LHCN-M2 (cell line): ENCODE measurements at places on chromosomes 2 and 18. TPM values are rescaled to one million over a fixed set of nuclear protein-coding genes. Genes with fewer than 3 reads are reported as not detected.
A peak's percentile ranks its signal among the peaks of the same experiment; 100 is the strongest.

GRCh38 chr2:114488841-114489530 is 46.5 kb downstream of the DPP10 start:
- no peak for DNase-seq

DNA sequence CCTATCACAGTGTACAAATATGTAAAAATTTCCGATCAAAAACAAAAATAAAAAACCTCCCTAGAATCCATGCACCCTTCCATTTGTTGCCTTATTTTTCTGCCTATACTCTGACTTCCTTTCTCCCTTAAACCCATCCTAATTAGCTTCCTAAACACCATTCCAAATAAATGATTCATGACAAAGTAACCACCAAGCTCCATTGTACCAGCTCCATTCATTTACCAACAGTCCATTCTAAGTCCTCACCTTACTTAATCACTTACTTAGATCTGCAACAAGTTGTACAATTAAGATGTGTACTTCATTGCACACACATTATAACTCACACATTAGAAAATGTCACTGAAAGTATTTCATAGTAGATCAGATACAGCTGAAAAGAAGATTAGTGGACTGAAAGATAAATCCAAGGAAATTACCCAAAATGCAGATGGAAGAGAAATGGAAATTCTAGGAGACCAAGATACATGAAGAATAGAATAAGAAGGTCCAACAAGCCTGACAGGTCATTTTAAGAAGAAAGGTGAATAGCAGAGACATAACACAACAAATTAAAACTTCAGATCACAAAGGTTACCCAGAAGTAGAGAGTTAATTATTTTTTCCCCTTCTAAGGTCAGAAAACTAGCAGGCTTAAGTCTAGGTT is 154.6 kb downstream of the DYM start:
- no peak for DNase-seq

GRCh38 chr2:216698895-216699294 is 3.5 kb upstream of the IGFBP5 start:
- DNase-seq = peak; percentile 56

The SCN3A gene
- 0.06 TPM in 1 of 2 replicates, not detected in the other for total RNA-seq

- DNase-seq = no peak
These were observed 28.3 kb upstream of the ASAP2 start for GRCh38 chr2:9178110-9178903.

GRCh38 chr18:57346876-57347275 is 5.5 kb upstream of the ST8SIA3 start:
- no peak for DNase-seq

The POMC gene
- total RNA-seq = not detected in 2 replicates

- DNase-seq = no peak
These were observed 87.8 kb upstream of the TFCP2L1 start for GRCh38 chr2:121372721-121373353.
